ENCODE measurements at places on chromosomes 2 and 18.

GRCh38 chr2:209380293-209380692 is 43.6 kb upstream of the MAP2 start:
- no peaks in the 10 kb centered on the region for H3K36me3 ChIP-seq
- H3K4me3 ChIP-seq: no peak overlapping the region
- no peak overlapping the region for H3K27ac ChIP-seq
- DNase-seq: no peak

- H3K27me3 ChIP-seq: no peaks in the 10 kb centered on the region
- peaks cover 5% of the 10 kb centered on the region for H3K4me1 ChIP-seq
- peak overlapping the region; percentile 31 for H3K27ac ChIP-seq
- peaks cover 36% of the 10 kb centered on the region for H3K36me3 ChIP-seq
- no peak for DNase-seq
Observed at GRCh38 chr18:9334973-9335696, 562 bp downstream of the TWSG1 start.

DNA sequence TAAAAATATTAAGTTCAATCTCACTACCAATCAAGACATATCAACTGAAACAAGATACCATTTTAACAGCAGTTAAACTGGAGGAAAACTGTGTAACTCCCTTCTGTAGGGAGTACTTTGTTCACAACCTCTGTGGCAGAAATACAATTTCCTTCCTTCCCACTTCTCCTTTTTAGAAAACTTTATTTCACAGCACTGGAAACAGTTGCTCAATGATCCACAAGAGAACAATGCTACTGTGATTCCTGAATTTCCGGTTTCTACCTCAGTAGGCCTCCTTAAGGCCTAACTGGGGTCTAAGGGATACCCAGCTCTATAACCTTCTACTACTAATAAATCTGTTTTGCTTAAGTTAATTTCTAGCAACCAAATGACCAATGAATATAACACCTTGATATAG is 14.1 kb downstream of the TLK1 start:
- no peak overlapping the region for H3K27ac ChIP-seq
- H3K4me1 ChIP-seq: no peaks in the 10 kb centered on the region
- no peak overlapping the region for H3K4me3 ChIP-seq
- no peak for DNase-seq

DNA sequence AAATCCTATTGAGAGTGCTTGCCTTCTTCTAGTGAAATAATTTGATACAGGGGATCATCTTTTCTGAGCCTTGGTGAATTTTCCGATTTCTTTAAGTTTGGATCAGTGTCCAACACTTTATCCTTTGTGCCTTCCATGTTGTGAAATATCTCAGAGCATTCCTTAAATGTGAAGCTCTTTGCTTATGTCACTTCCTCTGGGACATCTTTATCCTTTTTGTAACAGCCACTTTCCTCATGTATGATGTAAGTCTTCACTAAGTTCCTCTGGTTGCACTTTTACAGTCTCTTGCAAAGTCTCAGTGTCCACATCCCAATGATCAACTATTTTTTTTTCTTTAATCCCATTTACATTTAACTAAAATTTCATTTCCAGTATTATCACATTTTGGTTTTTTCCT is 254.2 kb downstream of the EN1 start:
- H3K4me3 ChIP-seq: no peak overlapping the region
- no peak for DNase-seq
- no peak overlapping the region for H3K27ac ChIP-seq
- no peaks in the 10 kb centered on the region for H3K36me3 ChIP-seq

DNA sequence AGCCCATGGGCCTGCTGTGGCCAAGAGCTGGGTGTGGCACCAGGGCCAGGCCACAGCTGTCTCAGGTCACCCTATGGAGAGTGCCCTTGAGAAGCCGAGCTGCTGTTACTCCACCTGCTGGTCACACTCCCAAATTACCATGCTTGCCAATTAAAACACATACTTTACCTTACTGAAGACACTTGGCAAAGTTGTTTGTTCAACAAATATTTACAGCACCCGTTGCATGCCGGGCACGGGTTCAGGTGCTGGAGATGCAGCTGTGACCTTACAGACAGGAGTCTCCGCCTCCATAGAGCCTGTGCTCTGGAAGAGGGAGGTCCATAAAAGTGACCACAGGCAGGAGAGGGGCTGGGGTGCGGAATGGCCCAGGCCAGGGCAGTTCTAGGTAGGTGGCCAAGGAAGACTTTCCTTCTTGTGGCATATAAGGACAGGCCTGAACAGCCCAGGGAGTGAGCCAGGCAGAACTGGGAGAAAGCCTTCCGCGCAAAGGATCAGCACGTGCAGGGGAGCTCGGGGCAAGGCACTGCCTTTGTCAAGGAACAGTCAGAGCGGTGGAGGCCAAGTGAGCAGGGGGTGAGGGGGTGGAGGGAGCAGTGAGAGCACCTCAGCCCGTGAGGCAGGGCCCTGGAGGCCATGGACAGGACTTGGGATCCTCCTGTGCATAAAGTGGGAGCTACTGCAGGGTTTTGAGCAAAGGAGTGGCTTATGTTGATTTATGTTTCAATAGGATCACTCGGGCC is 23.6 kb upstream of the RBM44 start:
- no peak overlapping the region for H3K27ac ChIP-seq
- peak; percentile 29 for DNase-seq
- no peaks in the 10 kb centered on the region for H3K27me3 ChIP-seq
- H3K36me3 ChIP-seq: peaks cover 59% of the 10 kb centered on the region
- peaks cover 3% of the 10 kb centered on the region for H3K4me1 ChIP-seq
- H3K4me3 ChIP-seq: no peak overlapping the region

GRCh38 chr2:112061840-112062239 is 6.8 kb downstream of the TMEM87B start:
- no peak overlapping the region for H3K4me3 ChIP-seq
- H3K4me1 ChIP-seq: no peaks in the 10 kb centered on the region
- H3K27ac ChIP-seq: no peak overlapping the region
- no peak for DNase-seq
- no peaks in the 10 kb centered on the region for H3K27me3 ChIP-seq

DNA sequence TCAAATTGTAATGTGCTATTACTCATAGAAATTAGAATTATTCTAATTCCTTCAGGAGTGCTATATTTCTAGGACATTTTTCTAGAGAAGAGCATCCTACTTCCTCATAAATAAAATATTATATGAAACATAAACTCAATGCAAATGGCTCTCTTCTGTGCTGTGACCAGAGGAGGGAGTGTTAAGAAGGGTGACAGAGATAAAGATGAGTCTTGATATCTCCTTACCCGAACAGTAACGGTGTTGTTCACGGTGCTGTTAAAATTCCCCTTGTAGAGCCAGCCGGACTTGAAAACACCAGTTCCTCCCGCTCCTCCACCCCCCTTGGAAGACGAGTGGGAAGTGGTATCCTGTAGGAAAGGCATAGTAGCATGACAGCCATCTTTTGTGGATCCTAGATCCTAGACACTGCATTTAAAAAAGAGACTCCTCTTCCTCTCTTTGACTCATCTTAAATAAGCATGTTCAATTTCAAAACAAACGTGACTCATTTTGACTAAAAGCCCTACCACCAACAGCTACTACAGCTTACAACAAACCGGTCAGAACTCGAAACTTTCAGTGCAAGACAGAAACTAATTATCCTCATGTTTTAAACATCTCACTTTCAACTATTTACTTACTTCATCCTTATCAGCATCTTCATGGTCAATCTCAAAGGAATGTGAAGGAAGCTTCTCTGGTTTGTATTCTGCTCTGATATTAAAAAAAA is 156.3 kb downstream of the DOCK10 start:
- no peaks in the 10 kb centered on the region for H3K27me3 ChIP-seq
- H3K27ac ChIP-seq: no peak overlapping the region
- no peak overlapping the region for H3K4me3 ChIP-seq
- H3K4me1 ChIP-seq: no peaks in the 10 kb centered on the region
